H4 (cell line): ENCODE measurements at places on chromosomes 7 and 10. TPM values are rescaled to one million over a fixed set of nuclear protein-coding genes. Genes with fewer than 3 reads are reported as not detected.

DNA sequence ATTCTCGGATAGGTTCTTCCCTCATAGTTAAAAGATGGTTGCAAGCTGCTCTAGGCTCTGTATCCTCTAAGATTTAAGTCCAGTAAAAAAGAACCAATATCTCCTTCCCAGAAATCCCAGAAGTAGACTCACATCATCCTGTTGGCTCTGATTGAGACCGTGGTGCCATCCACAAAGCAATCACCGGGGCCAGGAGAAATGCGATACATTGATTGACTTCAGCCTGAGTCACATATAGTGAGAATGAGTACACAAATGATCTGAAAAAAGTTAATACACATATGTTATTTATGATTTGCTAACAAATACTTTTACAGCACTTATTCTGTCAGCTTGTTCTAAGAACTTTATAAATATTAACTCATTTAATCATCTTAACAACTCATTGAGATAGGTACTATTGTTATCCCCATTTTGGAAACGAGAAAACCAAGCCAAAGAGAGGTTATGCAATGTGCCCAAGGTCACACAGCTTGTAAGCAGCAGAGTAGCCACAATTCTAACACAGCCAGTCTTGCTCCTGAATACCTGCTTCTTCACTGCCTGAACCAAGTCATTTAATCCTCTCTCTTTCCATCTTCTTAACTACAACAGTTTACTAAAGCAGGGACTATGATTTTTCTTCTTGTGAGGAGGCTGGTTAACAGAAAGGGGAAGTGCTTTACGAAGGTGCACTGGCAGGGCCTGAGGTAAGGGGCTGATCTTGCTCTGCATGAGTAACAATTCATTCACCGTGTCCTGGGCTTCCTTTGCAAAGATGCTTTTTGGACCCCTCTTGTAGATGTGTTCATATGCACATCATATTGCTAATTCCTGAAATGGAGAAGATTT lies 177.0 kb downstream of the REEP3 start:
- no peak for DNase-seq

- no peak for DNase-seq
Measured at GRCh38 chr10:85039311-85039710, 710.9 kb downstream of the CCSER2 start.

CC2D2B gene
- 3.0 TPM in 1 of 2 replicates, not detected in the other for total RNA-seq

C7orf57 gene
- 0.06 and 0.08 TPM in 2 replicates for total RNA-seq
